Stimulated activated CD8-positive, alpha-beta memory T cell treated with anti-CD3 and anti-CD28 coated beads, Interleukin-2, amount 100 ng/mL, for 48 hours (primary cell): ENCODE measurements at places on chromosomes 4 and X.
A peak's percentile ranks its signal among the peaks of the same experiment; 100 is the strongest.

DNA sequence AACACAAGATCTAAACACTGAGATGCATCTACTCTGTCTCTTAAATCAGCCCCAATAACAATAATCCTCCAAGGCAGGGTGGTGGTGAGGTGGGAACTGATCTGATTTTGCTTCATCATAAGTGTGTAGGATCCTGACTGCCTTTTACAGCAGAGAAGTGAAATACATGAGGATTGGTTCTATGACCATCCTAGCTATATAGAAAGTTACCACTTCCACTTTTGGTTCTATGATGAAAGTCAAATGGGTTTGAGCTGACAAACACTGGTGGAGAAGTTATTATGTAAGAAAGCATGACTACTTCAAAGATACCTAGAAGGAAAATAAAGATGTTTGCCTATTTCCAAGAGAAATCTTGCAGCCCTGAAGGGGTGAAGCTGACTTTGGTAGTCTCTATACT is 181.6 kb downstream of the NKX6-1 start:
- no peak for DNase-seq

DNA sequence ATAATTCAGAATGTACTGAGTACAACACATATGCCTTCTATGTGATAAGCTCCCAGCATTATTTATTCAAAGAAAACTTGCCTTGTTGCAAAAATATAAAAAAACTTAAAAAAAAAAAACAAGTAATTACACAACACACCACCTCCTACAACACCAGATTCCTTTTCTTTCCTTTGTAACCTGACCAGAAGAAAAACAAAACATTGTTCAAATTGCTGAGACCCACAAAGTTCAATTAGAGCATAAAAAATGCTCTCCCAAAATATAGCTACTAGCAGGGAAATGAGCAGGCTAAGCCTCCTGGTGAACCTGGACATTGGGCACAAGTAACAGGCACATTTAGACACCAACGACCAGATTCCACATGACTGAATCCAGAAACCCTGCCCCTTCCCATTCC is 38.3 kb downstream of the MECP2 start:
- DNase-seq, result no peak

DNA sequence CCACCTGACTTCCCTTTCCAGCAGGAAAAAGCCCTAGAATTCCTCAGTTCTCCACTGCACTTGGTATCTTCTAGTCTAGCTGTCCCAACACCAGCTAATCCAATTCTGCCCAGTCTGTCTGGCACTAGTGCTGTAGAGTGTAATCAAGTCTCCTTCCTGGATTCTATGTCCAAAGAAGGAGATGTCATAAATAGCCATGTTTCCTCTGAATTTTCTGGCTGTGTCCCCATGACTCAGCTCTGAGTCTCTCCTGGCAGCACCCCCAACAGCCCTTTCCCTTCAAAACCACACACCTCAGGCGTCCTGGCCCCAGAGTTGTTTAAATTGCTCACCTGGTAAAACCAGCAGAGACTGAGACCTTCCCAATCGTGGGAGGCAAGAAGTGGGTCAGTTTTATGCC is 197.2 kb downstream of the GRXCR1 start:
- no peak for DNase-seq

GRCh38 chrX:123181233-123181914 is 2.7 kb upstream of the GRIA3 start:
- DNase-seq, result no peak

GRCh38 chrX:23662187-23662586 is 5.1 kb upstream of the PRDX4 start:
- DNase-seq, result no peak

DNA sequence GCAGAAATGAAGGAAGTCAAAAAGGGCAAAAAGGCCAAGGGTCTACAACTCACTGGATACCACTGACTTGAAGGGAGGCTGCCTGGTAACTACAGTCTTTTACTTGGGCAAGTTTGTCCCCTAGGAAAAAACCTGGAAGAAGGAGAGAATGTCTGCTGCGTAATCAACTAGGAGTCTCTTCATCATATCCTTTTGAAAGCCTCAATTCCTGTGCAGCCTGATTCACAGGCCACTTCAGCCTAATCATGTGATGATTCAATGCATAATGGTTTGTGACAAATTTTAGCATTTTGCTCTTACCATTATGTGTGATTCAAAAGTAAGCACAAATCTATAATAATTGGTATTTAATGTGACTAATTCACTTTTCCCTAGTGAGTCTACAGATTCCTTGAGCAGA is 273.6 kb downstream of the FRMPD4 start:
- DNase-seq, result no peak

GRCh38 chr4:13980317-13981310 is 353.1 kb upstream of the BOD1L1 start:
- DNase-seq, result no peak

DNA sequence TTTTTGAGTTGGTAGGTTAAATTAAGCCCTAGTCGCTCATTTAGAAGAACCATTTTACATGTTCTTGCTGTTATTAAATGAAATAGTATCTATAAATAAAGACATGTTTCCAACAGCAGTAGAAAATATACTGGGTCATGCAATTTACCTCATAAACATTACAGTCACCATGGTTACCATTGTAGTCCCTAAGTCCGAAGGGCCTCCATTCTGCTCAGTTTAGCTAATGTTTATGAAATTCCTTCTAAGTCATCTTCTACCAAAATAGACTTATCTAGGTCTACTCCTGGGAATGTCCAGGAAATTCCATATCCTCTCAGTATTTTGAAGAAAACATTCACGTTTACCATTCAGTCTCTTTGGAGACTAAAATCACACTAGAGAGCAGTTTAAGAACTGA is 292.5 kb upstream of the DCAF8L1 start:
- DNase-seq, result no peak

GRCh38 chrX:8879750-8880149 is 78.6 kb upstream of the FAM9A start:
- DNase-seq, result peak; percentile 12

GRCh38 chr4:67746797-67747495 is 7.2 kb downstream of the GNRHR start:
- no peak for DNase-seq
